Stimulated activated CD4-positive, alpha-beta T cell treated with anti-CD3 and anti-CD28 coated beads, Interleukin-4, amount 100 ng/mL, for 24 hours (primary cell): ENCODE measurements at places on chromosomes 16 and 17.

- DNase-seq: no peak
Observed at GRCh38 chr16:13270602-13271001, 369.2 kb downstream of the SHISA9 start.

DNA sequence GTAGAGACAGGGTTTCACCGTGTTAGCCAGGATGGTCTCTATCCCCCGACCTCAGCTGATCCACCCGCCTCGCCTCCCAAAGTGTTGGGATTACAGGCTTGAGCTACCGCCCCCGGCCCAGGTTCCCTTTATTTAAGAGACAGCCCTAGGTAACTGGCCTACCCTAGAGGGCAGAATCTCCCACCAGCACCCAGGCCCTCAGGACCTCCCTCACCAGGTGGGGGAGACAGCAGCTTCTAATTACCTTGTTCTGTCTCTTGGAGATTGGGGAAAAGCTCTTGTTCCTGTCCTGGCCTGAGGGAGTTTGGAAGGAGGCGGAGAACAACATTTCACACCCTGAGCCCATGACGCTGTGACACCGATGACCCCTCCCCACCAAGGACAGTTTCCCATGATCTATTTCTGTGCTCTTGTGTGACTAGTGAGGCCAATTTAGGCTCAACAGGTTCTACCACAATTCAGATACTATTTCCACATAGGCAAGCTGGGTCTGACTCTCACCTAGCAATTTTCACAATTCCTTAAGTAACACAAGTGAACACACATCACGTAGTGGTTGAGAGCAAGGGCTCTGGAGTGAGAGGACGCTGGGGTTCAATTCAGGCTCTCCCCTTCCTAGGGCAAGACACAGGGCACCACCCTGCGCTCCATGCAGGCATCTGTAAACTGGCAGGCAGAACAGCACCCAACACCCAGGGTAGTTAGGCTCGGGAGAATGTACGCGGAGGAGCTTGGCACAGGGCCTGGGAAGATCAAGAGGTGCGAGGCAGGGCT is 20.4 kb downstream of the HDAC5 start:
- no peak for DNase-seq

DNA sequence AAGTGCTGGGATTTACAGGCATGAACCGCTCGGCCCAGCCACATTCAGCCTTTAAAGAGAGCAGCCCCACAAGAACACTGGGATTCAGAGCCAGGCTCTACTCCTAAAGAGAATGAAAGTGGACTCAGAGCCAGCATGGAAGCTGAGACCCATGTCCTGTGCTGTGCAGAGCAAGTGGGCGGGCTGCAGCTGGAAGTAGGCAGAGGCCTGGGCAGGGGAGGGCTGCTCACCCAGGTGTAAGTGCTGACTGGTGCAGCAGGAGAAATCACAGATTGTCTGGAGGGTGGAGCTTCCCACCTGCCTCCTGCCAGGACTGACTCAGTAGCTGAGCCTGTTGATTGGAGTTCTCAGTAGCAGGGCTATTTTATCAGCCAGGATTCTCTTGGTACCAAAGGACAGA is 178.7 kb downstream of the KATNIP start:
- no peak for DNase-seq

- DNase-seq: no peak
Observed at GRCh38 chr17:31687505-31688126, 171.4 kb downstream of the COPRS start.

DNA sequence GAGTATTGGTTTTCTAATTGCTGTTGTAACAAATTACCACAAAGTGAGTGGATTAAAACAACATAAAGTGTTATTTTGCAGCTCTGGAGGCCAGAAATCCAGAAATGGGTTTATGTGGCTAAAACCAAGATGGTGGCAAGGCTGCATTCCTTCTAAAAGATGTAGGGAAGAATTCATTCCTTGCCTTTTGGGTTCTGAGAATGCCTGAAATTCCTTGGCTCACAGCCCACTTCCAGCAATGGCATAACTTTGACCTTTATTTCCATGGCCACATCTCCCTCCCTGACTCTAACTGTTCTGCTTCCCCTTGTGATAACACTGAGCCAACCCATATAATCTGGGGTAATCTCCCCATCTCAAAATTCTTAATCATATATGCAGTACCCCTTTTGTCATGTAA is 269.6 kb upstream of the RPL38 start:
- no peak for DNase-seq

DNA sequence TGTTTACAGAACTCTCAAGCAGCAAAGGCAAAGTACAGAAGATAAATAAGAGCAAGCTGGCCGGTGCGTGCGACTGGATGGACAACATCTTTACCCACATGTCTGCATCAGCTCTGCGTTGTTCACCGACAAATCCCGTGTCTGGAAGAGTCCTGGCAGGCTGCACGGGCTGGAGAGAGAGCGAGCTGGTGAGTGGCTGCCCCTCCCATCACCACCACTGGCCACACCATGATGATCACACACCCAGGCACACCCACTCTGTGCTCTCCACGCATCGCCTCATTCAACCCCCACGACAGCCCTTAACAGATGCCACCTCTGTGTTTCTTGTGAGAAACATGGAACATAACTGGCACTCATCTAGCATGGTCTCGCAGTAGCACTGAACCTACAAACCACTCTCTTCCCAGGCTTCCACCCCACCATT is 59.2 kb downstream of the ANKRD11 start:
- no peak for DNase-seq

DNA sequence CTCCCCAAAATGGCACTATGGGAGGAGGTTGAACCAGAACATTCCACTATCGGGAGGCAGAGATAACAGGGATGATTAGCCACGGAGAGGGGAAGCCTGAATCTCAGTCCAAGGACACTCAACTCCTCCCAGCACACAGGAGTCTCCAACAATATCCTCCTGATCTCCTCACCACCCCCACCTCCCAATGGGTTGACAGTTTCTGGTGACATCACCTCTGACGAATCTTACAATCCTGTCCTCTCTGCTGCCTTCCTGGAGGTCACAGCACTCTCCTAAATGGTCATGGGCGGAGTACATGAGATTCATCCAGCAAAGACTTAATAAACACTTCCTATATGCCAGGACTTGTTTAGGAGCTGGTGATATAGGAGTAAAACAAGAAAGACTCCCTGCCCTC is 80.9 kb downstream of the SLC6A2 start:
- no peak for DNase-seq

DNA sequence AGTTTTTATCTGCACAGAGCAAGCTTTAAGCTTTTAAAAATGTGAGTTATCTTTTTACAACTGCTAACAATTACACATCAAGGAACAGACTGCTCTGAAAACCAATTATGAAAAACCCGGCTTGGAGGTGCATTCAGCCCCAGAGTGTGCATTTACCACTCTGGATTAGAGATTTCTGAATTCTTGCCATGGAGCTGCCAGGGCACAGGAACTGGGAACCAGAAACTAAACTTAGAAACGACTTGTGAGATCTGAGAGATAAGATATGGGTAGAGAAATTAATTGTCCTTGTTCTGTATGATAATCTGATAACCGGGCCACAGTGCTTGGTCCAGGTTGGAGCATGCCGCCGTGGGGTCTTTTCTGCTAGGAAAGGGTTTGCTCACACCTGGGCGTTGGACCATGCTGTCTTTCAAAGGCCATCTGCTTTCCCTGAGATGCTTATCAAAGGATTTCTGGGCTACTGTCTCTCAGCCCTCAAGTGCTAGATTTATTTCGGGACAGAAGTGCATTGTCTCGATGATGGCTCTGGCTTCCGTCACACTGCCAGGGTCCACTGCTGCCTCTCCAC is 210.0 kb downstream of the MAF start:
- no peak for DNase-seq

GRCh38 chr16:85556456-85557082 is 56.6 kb upstream of the GSE1 start:
- DNase-seq: peak; percentile 62

DNA sequence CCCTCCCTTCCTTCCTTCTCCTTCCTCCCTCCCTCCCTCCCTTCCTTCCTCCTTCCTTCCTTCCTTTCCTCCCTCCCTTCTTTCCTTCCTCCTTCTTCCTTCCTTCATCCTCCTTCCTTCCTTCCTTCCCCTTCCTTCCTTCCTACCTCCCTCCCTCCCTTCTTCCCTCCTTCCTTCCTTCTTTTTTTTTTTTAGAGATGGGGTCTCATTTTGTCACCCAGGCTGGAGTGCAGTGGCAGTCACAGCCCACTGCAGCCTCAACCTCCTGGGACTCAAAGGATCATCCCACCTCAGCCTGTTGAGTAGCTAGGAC is 44.6 kb downstream of the COX4I1 start:
- DNase-seq: no peak

DNA sequence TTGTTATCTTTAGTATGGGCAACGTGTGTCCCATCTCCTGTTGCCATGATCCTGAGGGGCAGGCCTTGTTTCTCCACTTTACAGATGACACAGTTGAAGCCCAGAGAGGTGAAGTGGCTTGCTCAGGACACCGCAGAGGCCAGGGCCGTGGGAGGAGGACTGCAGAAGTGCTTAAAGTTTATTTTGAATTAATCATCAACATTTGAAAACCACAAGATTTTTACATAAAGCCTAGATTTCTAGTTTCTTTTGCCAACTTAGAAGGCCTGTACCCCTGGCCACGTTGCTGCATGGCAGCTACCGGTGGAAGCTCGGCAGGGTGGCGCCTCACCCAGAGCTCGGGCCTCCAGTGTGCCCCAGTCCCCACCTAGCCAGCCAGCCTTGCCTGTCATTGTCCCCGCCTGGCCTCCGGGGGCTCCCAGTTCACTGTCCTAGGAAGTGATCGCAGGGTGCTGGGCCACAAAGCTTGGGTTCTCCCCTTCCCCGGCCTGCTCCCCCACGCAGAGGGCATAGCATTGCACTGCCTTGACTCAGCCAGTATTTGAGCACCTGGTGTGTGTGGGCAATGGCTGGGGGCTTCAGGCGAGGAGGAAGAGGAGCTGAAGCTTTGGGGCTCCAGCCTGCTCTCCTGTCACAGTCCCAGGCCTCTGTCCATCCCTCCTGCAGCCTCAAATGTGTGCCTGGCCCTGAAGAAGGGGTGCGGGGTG is 14.8 kb upstream of the ADCY7 start:
- DNase-seq: no peak

DNA sequence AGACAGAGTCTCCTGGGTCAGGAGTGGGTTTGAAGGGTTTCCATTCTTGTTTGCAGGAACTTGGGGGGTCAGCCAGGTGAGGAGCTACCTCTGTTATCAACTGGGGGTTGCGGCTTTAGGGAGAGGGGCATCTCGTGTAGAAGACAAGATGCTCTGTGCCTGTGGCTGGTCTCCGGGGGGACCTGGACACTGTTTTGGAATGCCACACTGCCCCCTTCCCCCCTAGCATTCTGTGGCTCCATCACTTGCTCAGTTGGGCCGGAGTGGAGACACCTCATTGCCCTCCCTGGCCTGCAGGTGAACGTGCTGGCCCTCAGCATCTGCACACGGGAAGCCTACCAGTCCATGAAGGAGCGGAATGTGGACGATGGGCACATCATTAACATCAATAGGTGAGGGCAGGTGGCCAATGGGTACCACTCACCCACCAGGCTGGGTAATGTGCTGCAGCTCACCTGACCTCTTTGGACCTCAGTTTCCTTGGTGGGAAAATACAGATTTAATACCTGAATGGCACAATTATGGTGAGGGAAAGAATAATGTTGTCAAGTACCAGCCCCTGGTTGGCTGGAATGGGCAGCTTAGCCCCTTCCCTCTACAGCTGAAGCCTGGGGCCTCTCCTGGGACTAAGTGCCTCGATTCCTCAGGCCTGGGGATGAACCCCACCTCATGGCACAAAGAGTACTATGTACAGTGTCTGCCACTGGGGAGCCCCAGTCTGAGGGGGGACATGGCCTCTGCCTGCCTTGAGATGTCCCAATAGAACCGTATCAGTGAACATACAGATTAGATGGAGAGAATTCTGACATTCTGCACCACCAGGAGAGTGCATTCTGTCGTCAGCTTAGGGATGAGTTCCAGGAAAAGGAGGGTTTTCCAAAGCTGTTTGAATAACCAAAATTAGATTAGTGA is 3.3 kb upstream of the MRM1 start:
- DNase-seq: no peak

DNA sequence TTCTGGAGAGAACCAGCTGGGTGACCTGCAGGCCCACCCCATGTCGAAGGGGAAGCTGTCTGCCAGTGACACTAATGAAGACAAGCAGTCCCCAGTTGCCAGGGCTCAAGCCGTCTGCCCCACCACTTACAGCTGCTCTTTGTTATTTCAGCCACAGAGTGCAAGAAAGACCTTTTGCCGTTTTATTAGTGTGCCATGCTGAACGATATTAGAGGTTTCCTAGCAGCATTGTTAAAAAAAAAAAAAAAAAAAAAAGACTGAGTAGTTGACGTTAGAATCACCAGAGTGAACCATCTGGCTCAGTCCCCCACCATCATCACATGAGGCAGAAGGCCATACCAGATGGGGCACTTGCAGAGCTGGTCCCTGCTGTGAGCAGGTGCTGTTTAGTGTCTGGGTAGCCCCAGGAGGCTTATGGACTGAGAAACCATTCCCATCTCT is 26.5 kb upstream of the SLC39A11 start:
- no peak for DNase-seq

GRCh38 chr17:39740357-39741111 is 2.8 kb downstream of the GRB7 start:
- DNase-seq: no peak

DNA sequence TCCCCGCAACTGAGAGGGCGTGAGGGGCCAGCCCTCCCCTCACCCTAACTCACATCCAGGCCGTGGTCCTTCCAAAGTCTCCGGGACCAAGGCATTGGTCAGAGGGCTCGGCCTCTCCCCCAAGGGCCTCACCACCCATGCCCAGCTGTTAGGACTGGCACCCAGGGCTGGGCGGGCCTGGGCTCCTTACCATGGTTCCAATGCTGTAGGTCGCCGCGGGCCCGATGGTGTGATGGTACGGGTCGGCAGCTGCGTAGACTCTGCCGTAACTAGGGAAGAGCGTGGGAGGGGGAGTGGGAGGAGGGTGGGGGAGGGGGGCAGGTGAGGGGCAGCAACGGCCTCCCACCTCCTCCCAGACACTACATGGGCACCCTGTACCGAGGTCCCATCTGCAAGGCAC is 19.6 kb downstream of the ENGASE start:
- no peak for DNase-seq

DNA sequence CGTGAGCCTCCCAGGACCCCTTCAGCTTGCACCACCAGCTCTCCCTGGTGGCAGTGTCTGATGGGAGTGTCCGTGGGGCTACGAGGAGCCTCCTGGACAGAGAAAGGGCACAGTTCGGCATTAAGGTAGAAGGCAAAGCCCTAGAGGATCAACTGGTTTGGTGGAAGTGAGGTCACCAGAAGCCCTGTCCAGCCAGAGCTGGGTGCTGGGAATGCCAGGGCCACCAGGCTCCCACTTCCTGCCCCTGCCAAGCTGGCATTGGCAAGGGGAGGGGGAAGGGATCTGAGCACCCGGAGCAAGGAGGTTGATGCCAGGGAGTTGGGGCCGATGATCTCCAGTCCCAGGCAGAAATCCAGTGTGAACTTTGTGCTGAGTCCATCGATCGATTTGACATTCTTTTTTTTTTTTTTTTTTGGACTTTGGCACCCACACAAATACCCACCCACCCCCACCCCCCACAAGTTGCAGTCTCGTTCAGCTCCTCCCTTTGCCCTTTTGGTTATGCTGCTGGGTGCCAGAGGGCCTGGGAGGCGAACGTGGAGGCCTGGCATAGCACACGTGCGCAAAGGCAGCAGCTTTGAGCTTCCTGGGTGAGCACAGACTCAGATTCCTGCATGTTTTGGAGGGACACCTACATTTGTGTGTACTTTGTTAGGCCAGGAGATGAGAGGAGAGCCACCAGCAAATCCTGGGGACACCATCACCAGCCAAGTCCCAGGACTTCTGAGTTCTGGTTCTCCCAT is 2.1 kb downstream of the NHERF1 start:
- DNase-seq: no peak
